Activated CD8-positive, alpha-beta memory T cell treated with anti-CD3 and anti-CD28 coated beads for 1 hour (primary cell): ENCODE measurements at places on chromosomes 3 and 15.

- no peak for DNase-seq
Measured at GRCh38 chr15:66834881-66835878, 133.1 kb downstream of the SMAD6 start.

DNA sequence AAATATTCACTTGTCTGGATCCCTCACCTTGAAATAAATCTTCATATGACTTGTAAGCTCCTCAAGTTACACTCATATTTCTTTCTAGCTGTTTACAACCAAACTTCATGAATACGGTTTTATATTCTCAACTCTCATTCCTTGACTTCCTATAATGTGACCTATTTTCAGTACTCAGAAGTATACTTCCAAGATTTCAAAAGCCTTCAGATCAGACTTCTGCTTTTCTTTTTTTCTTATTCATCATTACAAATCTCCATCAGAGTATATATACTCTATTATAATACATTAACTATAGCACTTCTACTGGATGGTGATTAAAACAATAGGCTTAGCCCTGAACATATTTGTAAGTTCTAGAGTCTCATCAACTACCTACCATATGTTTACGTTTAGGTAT, 123.6 kb upstream of the ALCAM start:
- no peak for DNase-seq

- DNase-seq, result no peak
Measured at GRCh38 chr3:31461426-31461825, 71.3 kb upstream of the STT3B start.

DNA sequence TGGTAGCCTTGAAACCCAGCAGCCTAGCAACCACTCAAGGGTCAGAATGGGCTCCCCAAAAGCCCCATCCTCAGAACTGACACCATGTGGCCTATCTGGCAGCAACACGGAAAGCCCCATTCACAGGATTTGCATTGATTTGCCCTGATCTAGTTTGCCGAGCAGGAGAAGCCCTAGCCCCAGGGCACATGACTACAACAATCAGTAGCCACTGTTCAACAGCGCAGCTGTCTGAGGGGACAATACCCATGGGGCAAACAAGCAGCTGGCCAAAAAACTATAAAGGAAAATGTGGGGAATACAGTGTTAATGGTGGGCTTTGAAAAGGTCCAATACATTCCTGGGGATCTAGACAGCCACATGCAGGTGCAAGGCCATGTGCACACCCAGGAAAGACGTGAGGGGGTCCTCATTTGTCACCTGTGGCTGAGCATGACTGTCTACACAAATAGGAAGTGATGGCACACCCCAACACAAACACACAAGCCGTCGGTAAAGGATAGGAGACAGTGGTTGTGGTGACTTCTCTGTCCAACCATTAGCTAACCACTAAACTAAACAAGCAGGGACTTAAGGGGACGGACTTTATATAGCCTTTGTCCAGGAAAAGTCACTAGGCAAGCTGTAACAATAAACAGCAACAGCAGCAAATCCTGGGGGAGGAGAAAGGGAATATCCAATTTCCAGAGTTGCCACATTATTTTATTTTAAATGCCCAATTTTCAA, 113.7 kb downstream of the LRIG1 start:
- no peak for DNase-seq

DNA sequence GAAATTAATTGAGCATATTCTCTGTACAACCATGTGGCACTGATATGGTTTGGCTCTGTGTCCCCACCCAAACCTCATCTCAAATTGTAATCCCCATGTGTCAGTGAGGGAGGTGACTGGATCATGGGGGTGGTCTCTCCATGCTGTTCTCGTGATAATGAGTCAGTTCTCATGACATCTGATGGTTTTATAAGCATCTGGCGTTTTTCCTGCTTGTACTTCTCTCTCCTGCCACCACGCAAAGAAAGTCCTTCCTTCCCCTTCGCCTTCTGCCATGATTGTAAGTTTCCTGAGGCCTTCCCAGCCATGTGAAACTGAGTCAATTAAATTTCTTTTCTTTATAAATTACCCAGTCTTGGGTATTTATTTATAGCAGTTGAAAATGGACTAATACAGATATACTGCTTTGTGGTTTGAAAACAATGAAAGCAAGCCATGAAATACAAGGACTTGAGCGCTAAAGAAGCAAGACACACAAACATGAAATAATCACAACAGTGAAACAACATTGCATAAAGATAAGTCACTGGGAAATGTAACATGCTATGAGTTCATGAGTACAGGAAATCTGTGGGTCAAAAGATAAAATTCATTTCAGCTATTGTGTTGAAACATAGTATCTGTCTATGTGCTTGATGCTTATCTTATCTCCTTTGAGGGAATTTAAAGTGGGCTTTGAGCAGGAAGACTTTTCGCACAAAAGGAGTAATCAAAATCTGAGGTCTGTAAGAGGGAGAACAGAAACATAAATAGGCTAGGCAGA, 288.7 kb downstream of the GBE1 start:
- no peak for DNase-seq

GRCh38 chr15:67945951-67946700, 106.3 kb upstream of the RNU6-1 start:
- DNase-seq, result no peak

- no peak for DNase-seq
Measured at GRCh38 chr15:63803106-63803886, 30.5 kb downstream of the HERC1 start.

DNA sequence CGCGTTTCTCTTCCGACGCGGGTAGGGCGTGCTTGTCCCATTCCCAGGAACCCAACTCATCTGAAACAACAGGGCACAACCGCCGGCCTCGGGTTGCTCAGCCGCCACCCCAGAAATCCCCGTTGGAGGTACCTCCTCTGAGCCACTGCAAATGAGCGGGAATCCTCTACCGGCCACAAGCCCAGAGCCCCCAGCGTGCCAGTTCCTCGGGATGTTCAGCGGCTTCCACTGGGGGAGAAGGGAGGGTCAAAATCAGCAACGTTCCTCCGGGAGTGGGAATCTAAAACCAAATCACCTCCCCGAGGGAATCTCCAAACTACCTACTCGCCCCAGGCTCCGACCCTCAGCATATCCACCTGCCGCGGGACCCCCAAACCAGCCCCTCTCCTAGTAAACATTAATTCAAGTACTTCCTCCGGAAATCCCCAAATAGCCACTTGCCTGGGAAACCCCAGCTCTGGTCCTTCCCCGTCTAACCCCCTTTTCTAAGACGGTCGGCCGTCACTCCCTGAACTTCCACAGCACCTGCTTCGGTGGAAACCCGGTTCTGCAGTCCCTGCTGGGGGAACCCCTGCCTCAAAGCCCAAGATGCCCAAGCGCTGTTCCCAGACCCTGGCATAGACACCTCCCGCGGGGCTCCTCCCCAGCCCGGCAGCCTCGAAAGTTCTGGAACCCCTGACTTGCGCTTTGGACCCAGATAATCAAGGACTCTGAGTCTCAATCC, 887 bp downstream of the OXTR start:
- no peak for DNase-seq

- DNase-seq, result no peak
Measured at GRCh38 chr3:36842275-36842674, 77.9 kb upstream of the DCLK3 start.

DNA sequence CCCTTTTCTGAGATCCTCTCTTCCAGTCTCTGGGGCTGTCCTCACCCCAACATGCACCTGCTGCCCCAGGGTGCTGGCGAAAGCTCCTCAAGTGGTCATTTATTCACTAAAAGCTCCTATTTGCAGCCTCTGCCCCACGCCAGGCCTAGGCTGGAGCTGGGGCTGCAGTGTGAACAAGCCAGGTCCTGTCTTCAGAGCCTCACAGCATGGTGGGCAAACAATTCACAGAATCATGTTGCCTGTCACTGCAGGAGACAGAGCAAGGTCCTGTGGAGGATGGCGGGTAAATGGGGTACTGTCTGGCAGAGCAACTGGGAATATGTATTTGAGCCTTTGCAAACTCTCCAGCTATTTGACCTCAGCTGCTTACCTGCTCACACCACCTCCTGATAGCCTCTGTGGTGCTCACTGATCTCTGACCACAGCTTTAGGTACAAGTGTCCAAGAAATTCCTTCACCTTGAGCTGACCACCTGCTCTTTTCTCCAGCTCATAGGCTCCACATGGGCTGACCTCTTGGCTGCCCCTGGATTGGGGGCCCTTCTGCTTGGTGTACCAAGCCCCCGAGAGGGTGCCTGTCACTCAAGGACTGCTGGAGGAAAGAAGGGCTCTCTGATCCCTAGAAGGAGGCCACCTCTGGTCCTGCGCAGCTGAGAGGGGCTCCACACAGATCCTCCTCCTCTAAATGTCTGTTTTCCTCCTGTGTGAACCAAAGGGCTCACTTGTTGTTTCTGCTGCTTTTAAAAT, 35.6 kb downstream of the AMOTL2 start:
- DNase-seq, result no peak

DNA sequence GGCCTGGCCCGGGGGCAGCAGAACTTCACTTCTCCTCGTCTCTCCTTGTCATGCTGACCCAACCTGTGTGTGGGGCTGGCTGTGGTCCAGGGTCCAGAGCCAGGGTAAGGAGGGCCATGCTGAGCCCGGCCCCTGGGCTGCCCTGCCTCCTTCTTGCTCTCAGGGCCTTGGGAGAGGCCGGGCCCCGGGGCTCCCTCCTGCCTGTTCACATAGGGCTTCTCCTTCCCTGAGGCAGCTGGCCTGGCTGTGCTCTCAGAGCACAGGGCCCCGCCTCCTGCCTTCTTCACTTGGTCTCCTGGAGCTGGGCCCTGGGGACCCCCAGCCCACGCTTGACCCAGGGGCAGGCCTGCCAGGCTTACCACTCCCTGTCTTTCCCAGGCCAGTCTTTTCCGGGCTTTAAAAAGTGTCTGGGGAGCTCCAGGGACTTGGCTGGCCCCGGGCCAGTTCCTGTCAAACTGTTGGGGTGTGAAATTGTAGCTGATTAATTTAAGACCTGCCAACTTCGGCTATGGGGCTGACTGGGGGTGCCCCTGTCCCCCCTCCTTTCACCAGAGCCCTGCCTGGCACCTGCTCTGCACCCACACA, 11.8 kb downstream of the PLXNA1 start:
- no peak for DNase-seq

DNA sequence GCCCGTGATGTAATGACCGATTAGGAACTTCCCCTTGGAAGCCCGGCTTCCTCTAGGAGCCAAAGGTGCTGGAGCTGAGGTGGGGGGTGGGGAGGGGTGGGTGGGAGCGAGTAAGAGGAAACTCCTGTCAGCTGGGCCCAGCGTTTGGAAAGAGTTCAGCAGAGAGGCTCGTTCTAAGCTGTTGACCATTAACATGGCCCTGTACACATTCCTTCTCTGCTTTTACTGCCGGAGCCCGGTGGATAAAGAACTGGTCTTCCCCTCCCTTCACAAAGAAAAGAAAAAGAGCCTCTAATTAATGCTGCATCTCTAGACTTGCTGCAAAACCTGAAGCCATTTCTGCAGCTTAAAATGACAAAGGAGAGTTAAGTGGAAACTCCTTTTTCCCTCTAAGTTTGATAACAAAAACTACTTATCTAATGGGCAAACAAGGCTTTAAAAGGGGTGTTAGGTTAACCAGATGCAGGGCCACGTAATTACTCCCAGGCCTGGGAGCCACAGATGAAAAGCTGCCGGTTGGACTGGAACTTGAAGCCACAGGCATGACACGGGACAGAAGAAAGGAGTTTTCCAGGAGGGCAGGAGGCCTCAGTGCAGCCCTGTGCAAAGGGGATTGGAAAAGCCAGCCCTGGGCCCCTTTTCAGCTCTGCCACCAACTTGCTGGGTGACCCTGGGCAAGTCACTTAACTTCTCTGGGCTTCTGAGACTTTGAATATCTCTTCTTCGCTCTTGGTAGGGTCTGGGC, 71.3 kb downstream of the SMAD6 start:
- no peak for DNase-seq
